ENCODE measurements at places on chromosomes 5 and 9. TPM values are rescaled to one million over a fixed set of nuclear protein-coding genes. Genes with fewer than 3 reads are reported as not detected.

DNA sequence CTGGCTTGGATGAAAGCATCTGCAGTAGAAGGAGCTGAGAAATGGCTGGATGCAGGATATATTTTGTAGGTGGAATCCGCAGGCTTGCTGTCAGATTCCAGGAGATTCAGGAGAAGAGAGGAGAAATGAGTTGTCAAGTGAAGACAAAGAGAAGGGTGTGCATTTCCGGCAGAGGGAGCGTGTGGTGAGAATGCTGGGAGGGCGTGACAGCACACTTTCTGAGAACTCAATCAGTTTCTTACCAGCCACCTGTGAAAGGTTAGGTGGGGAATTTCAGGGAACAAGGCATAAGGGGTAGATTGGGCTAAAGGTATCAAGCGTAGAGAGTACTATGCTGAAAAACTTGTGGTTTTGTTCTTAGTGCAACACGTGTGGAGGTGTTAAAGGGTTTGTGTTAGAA is 199.3 kb upstream of the ANKH start:
- no peak for DNase-seq

DNA sequence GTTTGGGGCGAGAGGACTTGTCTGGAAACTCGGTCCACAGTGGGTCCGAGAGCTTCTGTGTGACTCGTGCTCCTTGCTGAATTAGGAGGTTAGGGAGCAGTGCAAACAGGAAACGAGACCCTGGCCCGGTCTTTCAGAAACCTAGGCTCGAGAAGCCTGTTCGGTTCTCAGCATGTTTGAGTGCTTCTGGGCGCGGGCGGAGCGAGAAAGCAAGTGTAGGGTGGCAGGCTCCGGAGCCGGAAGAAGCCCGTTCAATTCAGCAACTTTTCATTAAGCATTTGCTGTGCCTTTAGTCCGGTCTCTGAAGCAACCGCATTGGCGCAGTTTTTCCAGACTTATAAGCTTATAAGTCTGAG is 547 bp downstream of the CLTA start:
- DNase-seq, result no peak

The RASEF gene
- total RNA-seq, result 2.1 TPM

The MYORG gene
- 29.2 TPM for total RNA-seq

DNA sequence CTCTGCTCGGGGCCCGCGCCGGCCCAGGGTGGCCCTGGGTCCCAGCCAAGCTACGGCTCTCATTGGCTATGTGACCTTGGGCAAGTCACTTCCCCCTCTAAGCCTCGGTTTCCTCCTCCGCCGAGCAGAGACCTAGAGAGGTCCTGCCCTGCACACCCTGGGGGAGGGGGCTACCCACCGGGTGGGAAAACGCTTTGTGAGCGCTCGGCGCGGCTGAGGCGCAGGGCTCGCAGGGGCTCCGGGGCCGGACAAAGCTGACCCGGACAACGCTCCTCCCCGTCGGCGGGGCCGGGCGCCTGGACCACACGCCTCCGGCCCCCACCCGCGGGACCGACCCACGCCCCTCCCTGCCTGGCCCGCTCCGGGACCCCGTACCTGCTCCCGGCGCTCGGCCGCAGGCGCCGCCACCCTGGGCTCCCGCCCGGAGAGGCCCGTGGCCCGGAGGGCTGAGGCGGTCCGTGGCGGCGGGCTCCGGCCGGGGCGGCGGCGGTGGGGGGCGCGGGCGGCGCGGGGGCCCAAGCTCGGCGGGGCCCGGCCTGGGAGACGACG is 85.7 kb upstream of the MELK start:
- DNase-seq, result no peak

GRCh38 chr9:123686829-123687192 is 243.1 kb downstream of the DENND1A start:
- DNase-seq, result no peak

GRCh38 chr5:19874811-19875210 is 113.2 kb downstream of the CDH18 start:
- DNase-seq, result no peak

The TTC23L gene
- 5.1 TPM for total RNA-seq

DNA sequence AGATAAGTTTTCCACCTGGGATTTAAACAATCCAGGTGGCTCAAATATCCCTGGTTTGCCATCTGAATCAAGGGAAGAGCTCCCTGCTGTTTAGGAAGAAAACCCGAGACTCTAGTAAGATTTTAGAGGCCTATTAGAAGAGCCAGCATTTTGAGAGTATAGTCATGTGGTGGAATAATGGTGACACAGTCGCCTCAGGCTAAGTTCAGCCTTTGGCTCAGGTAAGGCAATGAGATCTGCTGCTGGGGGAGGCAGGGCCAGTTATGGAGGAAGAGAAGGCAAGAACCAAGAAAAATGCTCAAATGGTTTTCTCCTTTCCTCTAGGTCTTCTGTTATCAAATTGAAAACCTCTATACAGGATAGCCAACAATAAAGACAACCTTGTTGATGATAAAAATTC is 16.2 kb downstream of the RAD1 start:
- no peak for DNase-seq

The GRIN3A gene
- total RNA-seq, result 7.1 TPM

DNA sequence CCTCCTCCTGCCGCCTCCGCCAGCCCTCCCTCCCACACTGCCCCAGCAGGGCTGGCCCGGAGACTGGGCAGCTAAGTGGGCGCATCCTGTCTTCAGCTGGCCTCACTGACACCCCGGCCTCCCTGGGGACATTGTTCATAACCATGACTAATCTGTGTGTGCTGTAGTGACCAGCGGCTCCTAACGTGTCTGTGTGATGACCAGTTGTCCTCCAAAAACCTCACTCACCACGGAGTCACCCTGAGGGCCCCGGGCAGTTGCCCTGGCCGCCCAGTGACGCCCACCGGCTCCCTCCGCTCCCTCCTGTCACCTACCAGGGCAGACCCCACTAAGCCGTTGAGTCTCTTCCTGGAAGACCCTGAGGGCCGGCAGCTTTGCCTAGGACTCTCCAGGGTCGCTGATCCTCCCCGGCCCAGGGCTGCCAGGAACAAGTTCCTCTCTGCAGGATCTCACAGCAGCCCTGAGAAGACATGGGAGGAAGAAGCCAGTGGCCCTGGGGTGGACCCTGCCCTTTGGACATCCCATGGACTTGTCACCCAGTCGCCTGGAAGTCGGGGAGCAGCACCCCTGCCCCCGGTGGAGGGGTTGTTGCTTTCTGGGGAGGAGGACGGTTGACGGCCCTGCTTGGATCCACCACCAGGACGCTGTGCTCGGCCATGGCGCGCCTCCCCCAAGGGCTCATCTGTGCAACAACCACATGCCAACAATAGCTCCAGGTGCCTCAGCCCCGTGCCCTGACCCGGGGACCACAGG is 110.2 kb upstream of the LMX1B start:
- DNase-seq, result no peak

GRCh38 chr9:20570087-20570486 is 52.2 kb downstream of the MLLT3 start:
- DNase-seq, result no peak

The SOHLH1 gene
- total RNA-seq, result 22.1 TPM

- DNase-seq, result no peak
These were observed 21.6 kb downstream of the FBXW11 start for GRCh38 chr5:171984748-171985419.

The HMMR gene
- 0.24 TPM for total RNA-seq

DNA sequence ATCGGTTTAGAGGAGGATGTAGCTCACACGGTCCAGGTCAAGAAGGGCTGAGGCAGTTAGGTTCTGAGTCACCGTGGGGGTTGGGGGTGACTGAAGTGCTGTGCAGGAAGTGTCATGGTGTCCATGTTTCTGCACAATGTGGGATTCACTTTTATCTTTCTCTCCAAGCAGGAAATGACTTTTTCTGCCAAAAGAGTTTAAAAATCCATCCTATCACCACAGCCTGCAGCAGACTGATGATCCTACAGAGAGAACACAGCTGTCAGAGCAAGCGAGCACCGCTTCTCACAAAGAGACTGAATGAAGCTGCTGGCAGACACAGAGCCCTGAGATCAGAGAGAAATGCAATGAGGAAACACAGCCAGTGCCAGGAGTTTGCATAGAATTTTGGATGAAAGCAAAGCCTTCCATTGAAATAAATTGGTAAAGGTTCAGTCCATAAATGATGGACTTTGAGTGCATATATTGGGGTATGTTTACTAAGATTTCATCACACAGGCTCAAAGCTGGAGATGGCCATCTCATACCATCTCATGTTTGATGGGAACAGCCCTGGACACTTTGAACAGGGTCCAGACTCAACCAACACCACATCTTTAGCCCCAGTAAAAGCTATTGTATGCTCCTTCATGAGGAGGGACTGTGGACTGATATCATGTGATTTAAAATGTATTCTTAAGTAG is 213.9 kb upstream of the FBXL7 start:
- DNase-seq, result peak; percentile 36

GRCh38 chr9:21709464-21710058 is 92.9 kb upstream of the MTAP start:
- no peak for DNase-seq

The IGFBPL1 gene
- 2.9 TPM for total RNA-seq

The TAF11L4 gene
- not detected for total RNA-seq

GRCh38 chr5:71719063-71719964 is at the start of gene CARTPT:
CARTPT (plus strand) TSS chr5:71719275; CDS start chr5:71719294, 19 bp downstream.
- no peak for DNase-seq

DNA sequence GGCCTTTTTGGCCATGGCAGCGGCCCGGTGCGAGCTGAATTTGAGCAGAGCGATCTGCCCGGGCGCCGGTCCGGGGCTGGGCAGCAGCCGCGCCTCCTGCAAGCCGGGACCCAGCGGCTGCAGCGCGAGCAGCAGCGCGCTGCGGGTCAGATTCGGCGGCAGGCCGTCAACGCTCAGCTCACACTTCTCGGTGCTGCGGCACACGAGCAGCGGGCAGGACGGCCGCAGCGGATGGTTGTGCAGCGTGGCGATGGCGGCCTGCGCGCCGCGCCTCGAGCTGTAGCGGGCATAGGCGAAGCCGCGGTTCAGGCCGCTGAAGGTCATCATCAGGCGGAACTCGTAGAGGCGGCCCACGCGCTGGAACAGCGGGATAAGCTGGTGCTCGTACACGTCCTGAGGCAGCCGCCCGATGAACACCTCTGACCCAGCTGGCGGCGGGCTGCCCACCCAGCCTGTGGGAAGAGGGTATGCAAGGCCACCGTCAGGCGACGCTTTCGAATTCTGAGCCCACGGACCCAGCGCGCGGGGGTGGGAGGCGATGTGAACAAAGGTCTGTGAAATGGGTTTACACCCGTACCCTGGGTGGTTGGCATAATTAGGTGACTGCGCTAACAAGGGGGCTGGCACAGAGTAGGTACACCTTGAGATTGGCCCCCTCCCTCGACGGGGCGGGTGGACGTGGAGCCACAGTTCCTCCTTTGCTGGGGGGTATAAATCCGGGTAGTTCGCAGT is 755 bp downstream of the DND1 start:
- DNase-seq, result no peak

DNA sequence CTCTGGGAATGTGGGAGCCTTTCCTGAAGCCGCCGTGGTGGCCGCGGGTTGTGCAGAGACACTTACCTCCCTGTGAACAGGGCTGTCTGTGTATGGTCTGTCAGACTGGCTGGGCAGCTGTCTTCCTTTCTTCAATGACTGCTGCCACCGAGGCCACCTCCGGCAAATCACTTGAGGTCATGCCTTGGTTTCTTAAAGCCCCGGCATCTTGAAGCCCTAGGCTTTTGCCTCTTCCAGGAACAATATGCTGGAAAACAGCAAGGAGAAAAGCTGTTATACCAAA is 79.5 kb upstream of the ZSWIM6 start:
- no peak for DNase-seq

DNA sequence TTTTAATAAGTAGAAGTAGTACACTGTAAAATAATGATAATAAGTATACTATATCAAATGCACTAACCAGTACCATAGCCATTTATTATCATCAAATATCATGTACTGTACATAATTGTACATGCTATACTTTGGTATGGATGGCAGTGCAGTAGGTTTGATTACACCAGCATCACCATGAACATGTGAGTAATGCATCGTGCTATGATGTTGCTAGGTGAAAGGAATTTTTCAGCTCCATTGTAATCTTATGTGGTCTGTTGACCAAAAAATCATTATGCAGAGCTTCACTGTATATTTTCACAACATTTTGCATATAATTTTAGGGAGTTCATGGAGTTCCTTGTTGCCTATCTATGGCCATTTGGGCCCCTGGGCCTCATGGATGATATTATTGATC is 72.2 kb upstream of the HMHB1 start:
- DNase-seq, result no peak

DNA sequence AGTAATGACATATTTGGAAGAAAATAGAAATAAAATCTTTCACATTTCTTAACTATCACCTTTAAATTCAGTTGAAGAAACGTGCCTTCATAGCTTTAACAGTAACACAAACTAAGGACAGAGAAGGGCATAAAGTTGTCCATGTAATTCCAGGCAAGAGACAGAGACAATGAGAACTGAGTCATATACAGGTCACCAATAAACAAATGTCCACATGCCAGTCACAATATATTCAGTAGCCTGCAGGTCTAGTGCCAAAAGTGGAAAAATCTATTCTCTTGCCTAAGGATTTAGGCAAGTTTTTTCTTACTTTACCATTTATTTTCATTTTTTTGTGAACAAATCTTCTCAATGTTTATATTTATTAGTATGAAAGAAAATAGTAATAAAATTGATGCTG is 1711.5 kb upstream of the NUDT12 start:
- no peak for DNase-seq

The ABLIM3 gene
- total RNA-seq, result 50.2 TPM

DNA sequence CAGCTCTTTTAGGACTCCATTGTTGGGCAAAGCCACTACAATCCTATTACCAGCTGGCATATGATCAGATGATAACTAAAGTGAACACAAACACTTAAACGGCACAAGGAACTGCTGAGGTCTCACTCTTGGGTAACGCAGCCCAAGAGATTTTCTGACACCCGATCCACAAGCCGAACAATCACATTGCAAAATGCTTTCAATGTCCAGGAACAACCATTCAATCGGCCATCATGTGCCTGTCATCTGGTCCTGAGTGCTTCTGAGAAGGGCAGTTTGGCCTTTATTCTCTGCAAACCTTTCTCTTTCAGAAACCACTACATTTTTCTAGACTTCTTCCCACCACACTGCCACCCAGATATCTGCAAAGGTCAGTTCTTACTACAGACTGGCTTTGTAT is 283.1 kb downstream of the GLIS3 start:
- no peak for DNase-seq

The SMIM33 gene
- not detected for total RNA-seq

DNA sequence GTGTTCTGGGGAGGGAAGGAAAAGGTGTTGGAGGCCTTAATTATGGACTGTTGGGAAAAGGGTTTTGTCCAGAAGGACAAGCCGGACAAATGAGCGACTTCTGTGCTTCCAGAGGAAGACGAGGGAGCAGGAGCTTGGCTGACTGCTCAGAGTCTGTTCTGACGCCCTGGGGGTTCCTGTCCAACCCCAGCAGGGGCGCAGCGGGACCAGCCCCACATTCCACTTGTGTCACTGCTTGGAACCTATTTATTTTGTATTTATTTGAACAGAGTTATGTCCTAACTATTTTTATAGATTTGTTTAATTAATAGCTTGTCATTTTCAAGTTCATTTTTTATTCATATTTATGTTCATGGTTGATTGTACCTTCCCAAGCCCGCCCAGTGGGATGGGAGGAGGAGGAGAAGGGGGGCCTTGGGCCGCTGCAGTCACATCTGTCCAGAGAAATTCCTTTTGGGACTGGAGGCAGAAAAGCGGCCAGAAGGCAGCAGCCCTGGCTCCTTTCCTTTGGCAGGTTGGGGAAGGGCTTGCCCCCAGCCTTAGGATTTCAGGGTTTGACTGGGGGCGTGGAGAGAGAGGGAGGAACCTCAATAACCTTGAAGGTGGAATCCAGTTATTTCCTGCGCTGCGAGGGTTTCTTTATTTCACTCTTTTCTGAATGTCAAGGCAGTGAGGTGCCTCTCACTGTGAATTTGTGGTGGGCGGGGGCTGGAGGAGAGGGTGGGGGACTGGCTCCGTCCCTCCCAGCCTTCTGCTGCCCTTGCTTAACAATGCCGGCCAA is 19.1 kb downstream of the PTGES2 start:
- DNase-seq, result no peak

The CAMLG gene
- 60.4 TPM for total RNA-seq

The SPAG8 gene
- 6.1 TPM for total RNA-seq

Data from dorsolateral prefrontal cortex (tissue), 122 donors.